ENCODE measurements at places on chromosomes 4 and X.
A peak's percentile ranks its signal among the peaks of the same experiment; 100 is the strongest.

DNA sequence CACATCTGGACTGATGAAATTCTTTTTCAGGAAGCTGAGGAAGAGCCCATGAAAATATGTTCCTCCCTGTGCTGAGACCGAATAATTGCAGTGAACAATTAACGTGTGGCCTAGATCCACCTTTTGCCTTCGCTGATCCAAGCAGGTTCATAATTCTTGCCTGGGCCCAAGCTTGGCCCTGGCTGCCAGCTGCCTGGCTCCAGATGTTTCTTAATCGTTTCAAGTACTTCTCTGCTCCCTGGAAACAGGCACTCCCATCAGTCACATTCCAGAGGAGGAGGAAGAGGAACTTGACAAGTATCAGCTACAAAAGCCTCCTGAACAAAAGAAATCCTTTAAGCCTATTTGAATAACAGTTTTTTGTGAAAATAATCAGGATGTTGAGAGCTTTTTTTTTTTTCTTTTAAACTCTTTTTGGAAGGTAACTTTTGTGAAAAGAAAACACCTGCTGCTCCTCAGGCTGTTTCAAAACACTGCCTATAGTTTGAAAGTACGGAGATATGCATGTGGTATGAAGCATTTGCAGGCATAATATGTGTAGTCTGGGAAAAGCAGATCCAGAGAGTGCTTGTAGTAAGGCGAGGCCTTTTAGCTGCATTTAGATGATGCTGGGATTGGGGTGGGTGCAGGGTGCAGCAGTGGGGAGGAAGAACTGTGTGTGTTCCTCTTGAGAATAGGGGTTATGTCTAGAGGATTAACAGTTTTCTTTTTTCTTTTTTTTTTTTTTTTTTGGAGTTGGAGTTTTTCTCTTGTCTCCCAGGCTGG, 154.4 kb downstream of the PTTG2 start:
- DNase-seq, result no peak

- DNase-seq, result no peak
These were observed 896.4 kb downstream of the TRIML1 start for GRCh38 chr4:189035654-189036053.

GRCh38 chrX:63012574-63012973, 338.6 kb downstream of the SPIN4 start:
- DNase-seq, result no peak

- peak; percentile 46 for DNase-seq
These were observed 111.4 kb downstream of the LUZP4 start for GRCh38 chrX:115400960-115401359.

- DNase-seq, result no peak
These were observed 70.2 kb downstream of the CLDN22 start for GRCh38 chr4:183249854-183250253.

DNA sequence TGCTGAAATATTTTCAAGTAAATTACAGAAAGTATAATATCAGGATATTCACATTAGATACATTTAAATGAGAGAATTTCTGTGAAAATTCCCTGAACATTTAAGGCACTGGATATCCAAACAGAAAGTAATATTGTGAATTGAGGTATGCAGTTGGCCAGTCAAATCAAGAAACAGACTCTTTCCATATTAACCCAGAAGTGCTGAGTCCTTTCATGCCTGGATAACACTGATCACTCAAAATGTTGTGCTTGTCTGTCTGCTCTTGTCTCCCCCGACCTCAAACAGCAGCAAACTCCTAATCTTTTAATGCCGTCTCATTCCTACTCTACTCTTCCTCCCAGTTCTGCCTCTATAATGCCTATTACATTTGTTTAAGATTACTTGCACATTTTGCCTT, 51.2 kb downstream of the TBC1D9 start:
- no peak for DNase-seq

GRCh38 chr4:159052315-159052714, 50.6 kb upstream of the RAPGEF2 start:
- DNase-seq, result no peak

GRCh38 chr4:107888237-107888636, 43.1 kb upstream of the CYP2U1 start:
- peak; percentile 6 for DNase-seq

DNA sequence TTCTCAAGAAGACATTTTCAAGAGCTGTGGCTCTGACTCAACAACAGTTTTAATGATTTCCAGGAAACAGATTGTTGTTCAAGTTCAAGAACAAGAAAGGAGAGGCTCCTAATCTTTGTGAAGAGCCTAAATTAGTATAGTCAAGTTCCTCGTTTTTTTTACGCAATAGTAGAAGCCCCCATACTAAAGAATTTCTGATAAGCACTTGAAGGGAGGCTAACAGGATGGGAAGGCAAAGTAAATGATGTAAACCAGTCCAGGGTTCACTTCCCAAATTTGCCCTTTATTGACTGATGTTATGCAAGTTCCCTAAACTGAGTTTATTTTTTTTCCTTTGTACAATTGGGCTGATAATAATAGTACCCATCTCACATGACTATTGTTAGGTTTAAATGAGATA, 178.2 kb downstream of the RTL9 start:
- no peak for DNase-seq

- DNase-seq, result no peak
These were observed 63.4 kb downstream of the FHDC1 start for GRCh38 chr4:152999346-153000075.

- DNase-seq, result no peak
These were observed 12.9 kb upstream of the WDR1 start for GRCh38 chr4:10129196-10130177.

GRCh38 chr4:15455290-15455689, 14.4 kb upstream of the CC2D2A start:
- no peak for DNase-seq

- DNase-seq, result peak; percentile 37
These were observed 219.0 kb downstream of the TLL1 start for GRCh38 chr4:166091912-166092510.

DNA sequence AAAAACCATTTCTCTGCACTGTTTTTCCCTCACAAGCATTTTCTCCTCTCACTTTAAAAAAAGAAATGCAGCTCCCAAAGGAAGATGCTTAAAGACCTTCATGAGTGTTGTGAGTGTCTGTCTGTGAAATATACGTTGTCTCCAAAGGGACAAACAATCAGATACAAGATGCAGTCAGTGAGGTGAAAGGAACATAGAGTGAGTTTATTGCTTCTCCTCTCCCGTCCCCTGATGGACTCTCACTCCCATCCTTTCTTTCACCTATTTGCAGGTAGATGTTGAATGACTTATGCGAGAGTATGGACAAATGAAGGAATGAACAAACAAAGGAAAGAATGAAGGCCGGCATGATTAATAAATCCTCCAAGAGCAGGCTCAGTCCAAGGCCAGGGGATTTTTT, 561.2 kb upstream of the DIPK2B start:
- DNase-seq, result no peak

- DNase-seq, result no peak
These were observed 153.1 kb downstream of the AFAP1 start for GRCh38 chr4:7786517-7786916.

GRCh38 chrX:16123222-16123786, at the start of gene GRPR:
GRPR (plus strand) TSS chrX:16123565; CDS start chrX:16123954, 389 bp downstream.
- peak; percentile 58 for DNase-seq

DNA sequence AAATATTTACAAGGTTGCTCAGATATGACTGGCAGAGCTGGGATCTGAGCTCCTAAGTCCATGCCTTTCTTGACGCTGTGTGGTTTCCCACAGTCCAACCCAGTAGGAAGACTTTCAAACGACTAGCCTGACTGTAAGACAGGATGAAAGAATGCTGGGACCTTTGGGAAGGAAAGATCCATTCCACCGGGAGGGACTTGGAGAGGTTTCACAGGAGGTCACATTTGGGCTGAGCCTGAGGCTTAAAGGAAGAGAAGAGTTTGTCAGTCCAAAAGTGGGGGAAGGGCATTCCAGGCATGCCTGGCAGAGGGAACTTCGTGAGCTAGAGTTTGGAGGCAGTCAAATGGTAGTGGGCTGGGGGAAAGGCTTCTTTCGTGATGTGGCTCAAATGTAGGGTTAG, 1.5 kb downstream of the STARD8 start:
- peak; percentile 10 for DNase-seq

DNA sequence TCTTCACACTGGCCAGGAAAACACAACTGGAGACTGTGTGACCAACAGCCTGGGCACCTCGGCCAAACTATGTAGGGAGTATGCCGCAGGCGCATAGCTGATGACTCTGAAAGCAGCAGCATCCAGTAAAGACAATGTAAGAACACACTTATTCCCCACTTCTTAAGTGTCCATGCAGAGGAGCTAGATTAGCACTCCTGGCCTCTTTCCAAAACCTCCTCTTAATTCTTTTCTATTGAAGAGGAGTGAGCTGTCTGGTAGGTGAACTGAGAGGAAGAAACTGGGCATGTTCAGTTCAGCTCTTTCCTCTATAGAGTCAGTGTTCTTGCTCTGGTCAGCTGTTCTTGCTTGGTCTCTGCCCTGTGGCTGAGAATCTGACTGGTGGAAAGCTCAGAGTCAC, 21.1 kb downstream of the NMU start:
- no peak for DNase-seq

DNA sequence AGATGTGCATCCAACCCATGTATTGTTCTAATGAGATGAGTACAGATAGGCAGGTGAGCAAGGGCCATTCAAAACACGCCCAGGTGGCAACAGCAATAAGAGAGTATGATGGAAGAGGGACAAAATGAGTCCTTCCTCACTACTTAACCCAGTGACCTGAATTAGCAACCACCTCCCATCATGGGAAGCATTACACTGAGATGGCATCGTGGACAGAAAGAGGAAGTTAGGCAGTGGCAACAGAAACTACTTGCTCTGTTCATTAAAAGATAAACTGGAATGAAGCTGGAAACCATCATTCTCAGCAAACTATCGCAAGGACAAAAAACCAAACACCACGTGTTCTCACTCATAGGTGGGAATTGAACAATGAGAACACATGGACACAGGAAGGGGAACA, 17.2 kb downstream of the RXFP1 start:
- no peak for DNase-seq

- DNase-seq, result peak; percentile 63
These were observed 75.7 kb downstream of the ANXA3 start for GRCh38 chr4:78627046-78627965.

GRCh38 chr4:77352192-77352591, 195.2 kb downstream of the CCNG2 start:
- DNase-seq, result no peak

DNA sequence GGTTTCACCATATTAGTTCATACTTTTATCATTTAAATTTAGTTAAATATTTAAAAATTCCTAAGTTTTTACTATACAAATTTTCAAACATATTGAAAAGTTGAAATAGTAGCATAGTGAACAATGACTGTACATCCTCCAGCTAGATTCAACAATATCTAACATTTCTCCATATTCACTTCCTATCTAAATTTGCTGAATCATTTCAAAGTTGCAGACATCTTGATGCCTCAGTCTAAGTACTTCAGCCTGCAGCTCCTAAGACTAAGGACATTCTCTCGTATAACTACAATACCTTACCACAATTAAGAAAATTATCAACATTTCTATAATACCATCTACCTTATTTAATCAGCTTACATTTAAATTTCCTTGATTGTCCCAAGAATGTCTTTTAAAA, 132.7 kb downstream of the TMEM164 start:
- no peak for DNase-seq

DNA sequence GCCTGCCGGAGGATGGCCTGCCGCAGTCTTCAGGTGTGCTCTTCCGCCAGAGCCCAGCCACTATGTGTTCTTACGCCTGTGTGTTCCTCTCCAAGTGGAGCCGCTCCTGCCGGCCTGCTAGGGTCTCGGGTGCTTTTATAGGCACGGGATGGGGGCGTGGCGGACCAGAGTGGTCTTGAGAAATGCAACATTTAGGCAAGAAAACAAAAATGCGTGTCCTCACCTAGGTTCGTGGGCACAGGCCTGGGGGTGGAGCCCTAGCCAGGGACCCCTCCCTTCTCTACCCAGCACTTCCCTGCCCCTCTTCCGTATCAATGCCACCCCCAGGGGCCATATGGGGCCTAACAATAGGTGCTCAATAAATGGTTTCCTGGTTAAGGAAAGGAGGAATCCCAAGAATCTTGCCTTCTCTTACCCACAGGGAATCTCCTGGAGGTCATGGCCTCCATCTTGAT, 34.4 kb upstream of the LRBA start:
- DNase-seq, result no peak

GRCh38 chr4:19285146-19285545, 966.6 kb upstream of the SLIT2 start:
- DNase-seq, result no peak

DNA sequence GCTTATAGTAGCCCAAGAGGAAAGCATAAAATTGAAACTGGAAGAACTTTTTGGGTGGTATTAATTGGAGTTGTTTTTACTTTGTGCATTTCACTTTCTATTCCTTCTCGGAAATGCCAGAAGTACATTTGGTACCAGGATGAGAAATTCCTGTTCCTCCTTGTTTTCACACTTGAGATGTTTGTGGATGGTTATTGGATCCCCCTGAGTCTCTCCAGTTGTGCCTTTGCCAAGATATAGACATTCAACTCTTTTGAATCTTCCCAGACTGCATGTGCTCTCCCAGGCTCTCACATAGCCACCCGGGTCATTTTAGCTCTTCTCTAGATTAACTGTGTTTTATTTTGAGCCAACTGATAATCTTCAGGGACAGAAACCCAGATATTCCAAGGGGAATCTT, 120.5 kb downstream of the AFF1 start:
- no peak for DNase-seq

DNA sequence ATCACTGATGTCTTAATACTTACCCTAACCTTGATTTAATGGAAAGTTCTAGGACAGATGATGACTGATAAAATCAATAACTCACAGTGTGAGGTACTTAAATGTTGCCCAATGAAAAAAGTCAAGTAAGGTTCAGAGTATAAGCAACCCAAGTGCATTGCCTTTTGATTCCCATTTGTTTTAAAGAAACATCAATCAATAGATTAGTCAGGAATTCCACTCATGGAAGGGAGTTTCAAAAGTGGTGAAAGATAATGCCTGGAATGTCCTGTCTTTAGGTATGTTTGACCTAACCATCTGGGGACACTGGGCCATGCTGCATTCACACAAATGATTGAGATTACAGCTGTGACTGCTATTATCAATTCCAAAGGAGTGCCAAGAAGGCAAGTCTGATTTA, 259.7 kb downstream of the PPARGC1A start:
- DNase-seq, result no peak

GRCh38 chrX:118740276-118740889, 13.0 kb downstream of the IL13RA1 start:
- DNase-seq, result peak; percentile 5
